Pancreas (tissue), 10 donors: ENCODE measurements at places on chromosomes 5 and 9.

GRCh38 chr5:53481159-53481886 is 894 bp downstream of the FST start:
- no peak for DNase-seq

DNA sequence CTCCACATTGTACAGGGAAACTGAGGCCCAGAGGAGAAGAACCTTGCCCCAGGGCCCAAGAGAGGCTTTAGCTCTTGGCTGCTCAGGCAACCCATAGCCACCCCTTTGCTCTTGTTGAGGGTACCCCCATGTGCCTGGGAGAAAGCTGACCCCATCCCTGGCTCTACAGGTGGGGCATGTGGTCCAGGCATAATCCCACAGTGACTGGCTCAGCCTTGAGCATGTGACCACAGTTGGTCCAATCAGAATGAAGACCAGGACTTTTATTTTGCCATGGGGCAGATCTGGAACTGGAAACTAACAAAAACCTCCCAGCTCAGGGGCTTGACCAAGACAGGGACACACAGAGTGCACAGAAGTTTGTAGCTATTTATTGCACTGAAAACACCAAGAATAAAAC is 29.3 kb downstream of the SLC6A7 start:
- DNase-seq, result no peak

DNA sequence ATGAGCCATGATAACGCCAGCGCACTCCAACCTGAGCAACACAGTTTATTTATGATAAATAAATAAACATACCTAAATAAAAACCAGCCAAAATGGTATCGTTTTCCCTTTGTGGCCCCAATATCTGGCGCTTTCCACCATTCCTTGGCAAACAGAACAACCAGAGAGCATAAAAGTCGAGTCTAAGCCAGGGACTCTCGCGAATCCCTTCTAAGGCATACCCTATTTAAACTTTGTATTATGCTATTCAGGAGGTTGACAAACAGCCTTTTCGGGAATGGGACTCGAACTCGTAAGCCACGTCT is 386 bp upstream of the MATR3 start:
- DNase-seq, result no peak

DNA sequence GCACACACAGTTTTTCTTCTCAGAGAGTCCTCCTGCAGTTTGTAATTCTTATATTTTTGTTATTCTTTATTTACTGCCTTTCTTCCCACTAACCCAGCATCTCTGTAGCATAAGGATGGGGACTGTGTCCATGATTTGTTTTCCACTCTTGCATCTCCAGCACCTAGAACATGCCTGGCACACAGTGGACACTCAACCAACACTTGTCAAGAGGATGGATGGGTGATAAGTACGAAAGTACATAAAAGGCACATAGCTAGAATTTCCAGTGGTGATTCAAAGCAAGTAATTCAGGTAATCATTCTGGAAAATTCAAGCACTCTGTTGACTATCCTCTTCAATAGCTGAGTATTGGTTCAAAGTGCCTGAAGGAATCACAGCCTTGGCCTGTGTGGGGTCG is 60.2 kb upstream of the TRIO start:
- DNase-seq, result no peak

- no peak for DNase-seq
Measured at GRCh38 chr9:69295872-69296552, 29.0 kb upstream of the ENTREP1 start.

DNA sequence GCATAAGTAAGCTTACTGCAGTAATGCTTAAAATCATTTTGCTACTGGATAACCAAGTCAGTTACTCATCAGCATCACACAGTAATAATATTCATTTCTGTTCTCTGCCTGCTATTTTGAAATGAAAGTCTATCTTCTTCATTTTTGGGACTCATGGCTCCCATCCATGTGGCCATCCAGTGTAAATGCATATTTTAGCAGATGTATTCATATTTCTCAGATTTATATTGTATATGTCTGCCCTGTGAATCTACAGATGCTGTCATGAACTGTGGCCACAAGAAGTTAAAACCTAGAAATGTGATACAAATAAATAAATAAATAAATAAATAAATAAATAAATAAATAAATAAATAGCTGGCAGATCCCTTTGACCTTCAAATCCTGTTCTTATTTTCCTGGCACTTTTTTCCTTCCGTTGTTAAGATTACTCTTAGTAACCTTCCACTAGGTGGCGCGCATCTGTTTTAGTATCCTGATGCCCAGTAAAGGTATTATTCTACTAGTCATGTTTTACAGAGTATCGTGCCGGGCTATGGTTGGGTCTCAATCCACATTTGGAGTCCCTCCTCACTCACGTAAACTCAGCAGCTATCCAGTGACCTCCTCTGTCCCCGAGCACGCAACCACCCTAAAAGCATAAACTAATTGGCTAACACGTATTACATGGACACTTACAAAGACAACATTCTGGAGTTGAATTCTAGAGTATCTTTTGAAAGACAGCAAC is 79.2 kb upstream of the IL7R start:
- peak; percentile 56 for DNase-seq

DNA sequence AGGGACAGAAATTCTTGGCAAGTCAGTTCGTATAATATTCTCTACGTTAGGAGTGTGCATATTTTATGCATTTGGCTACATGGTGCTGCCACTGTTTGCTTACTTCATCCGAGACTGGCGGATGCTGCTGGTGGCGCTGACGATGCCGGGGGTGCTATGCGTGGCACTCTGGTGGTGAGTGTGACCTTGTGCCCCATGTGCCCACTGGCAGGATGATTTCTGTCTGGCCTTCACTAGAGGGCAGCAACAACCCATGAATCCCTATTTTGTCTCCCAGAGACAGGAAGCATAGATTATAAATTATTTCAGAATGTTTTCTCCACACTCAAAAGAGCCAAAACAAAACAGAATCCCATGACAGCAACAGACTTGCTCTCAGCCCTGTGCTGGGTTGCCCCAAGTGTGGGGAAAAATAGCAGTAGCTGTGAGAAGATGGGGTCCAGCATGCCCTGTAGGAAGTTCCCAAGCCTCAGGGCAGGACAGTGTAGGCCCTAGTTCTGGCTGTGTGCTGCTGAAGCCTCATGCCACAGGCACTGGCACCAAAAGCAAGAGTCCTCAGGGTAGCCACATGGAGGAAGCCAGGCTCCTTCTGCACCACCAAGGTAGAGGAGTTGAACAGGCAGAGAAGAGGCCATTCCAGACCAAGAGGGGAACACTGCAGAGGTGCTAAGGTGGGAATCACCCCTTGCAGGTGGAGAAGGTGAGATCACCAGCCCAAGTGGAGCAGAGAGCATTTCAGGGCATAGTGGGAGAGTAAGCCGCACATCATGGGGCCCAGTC is 16.0 kb downstream of the SLC22A5 start:
- DNase-seq, result peak; percentile 42

DNA sequence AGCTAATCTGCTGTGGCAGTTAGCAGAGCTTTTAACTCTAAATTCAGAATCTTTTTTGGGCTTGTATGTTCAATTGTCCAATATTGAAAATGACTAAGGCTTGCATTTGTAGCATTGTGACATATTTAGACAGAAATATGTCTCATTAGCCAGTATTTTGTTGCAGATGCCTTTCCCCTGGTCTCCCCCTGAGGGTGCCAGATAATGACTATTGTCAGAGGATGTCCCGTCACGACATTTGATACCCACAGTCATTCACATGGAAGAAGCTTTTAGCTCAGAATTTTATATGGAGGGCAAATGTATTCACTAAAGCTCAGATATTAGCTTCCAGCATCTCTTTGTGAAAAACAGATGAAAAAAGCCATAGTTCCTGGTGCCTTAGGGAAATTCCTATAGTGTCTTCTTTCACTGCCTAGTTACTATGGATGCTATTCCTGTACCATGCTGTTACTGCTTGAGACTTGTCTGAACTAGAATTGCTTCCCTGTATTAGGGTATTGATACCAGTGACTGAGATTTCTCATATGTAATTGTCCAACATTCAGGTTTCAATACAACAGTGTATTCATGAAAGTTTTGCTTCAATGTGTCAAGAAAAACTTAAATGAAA is 96.2 kb downstream of the CCDC192 start:
- no peak for DNase-seq

- DNase-seq, result no peak
Measured at GRCh38 chr5:146917931-146918330, 39.4 kb upstream of the PPP2R2B start.

DNA sequence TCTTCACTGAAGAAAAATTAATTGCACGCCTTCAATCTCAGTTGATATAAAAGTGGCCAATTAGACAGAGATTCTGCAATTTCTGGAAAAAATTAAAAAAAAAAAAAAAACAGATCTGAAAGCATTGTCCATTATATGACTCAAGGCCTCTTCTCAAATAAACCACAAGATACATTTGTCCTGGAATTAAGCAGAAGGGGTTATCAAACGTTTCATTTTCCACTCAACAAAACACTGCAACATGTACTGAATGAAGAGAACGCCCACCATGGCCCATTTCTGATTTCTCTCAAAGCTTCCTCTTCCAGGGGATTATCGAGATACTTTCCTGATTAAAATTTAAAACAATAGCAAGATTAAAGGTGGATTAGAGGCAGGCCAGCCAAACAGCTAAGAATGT is 5.8 kb upstream of the PAPPA start:
- DNase-seq, result no peak

- DNase-seq, result no peak
Measured at GRCh38 chr5:12672141-12672540, 767.9 kb upstream of the CTNND2 start.

- DNase-seq, result no peak
Measured at GRCh38 chr5:58933891-58934628, 351.2 kb downstream of the RAB3C start.

DNA sequence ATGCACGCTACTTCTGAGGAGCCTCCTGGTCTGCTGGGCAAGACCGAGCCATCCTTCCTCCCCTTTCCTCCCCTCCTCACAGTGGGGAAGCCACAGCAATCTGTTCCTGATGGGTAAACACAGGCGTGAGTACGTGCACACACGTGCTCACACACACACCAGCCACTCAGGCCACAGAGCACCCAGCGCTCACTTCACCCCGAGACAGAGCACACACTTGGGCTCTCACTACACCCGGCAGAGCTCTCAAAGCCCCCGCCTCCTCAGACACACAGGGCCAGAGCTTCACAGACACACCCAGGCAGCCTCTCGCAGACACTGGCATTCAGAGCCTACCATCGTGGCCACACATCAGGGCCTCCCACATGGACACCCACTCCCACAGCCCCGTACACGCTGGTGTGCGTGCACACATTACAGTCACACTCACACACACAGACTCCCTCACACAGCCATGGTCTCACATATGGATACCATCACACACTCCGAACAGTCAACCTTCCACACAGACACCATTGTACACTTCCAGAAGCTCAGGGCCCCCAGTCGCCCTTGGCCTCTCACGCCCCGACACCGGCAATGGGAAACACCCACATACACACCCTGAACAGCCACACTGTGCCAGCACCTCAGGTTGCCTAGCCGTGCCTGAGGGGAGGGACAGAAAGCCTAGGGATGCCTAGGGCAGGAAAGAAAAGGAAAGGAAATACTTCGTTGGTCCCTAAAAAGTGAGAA is 13.5 kb downstream of the CNTFR start:
- DNase-seq, result no peak

DNA sequence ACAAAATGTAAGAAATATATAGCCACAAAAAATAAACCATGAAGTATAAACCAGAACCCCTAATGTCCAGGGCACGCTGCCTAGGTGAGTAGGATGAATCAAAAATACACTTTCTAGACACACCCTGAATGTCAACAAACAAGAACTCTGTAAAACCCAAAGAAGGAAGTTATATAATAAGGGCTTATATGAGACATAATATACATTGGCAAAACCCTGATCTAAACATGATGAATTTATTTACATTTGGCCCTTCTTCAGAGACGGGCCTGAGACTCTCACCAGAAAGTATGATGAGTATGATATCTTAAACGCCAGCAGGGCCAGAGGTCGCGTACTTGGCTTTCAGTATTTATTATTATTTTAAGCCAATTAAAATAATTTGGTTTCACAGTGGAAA is 125.1 kb upstream of the FST start:
- DNase-seq, result no peak

GRCh38 chr5:2602451-2603271 is 148.8 kb downstream of the IRX2 start:
- DNase-seq, result no peak

DNA sequence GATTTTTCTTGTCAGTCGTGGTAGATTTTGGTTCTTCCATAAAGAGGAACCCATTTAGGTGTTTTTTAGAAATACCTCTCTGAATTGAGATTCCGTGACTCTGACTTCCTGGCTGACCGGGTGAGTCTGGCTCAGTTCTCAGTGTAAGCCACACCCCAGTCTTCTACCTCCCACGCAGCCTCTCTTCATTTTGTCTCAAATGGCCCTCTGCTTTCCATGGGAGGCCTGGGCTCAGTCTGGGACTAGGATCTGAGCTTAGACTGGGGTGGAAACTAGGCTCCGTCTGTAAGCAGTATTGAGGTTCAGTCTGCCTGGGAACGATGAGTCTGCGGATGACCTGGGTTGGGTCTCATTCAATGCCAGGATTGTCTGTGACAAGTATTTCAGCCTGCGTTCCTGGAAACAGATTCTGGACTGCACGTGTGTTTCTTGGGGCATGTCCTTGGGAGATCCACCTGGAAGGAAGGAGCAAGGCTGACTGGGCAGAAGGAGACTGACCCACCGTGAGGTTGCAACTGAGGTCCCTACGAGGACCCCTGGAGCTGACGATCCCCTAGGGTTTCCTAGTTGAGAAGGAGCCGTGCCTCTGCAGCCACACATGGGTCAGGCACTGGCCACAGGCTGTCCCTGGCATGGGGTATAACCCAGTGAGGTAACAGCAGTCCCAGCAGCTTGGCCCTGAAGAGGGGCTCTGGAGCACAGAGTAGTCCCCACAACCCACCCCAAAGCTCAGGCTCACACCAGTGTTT is 12.4 kb upstream of the CRB2 start:
- no peak for DNase-seq

DNA sequence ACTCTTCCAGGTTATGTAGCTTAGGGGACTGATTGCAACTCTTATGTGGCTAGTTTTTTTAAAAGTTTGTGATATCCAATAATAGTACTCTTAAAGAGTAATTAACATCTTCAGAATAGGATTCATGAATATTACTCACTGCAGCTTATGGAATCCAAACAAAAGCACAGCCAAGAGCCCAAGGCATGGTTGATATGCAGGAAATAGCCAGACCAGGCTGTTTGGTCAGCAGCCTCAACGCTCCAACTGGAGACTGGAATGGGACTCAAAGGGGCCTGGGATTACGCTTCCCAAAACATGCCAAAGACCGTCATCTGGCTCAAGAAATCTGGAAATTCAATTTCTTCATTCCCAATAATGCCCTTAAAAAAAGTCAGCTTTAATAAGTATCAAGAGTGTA is 268.6 kb downstream of the SEC61B start:
- DNase-seq, result no peak

- DNase-seq, result no peak
Measured at GRCh38 chr5:130077007-130077406, 172.7 kb downstream of the CHSY3 start.

GRCh38 chr5:131983244-131983771 is 28.1 kb downstream of the ACSL6 start:
- DNase-seq, result no peak

DNA sequence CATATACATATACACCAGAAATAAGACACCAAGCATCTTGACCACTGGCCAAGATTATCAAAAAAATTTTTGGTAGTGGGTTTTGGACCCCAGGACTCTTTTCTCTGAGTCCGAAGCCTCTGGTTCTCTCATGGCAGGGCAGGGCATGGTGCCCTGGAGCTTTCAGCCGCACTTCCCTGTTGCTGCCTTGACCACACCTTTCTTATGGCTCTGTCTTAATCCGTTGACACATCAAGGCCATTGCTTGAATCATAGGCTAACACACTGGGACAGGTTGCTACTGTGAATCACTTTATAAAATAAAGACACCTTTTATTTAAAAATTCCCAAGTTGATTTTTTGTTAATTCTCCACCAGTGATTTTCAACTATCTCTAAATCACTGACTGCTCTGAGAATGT is 45.4 kb upstream of the CAST start:
- no peak for DNase-seq
